Stimulated activated CD8-positive, alpha-beta memory T cell treated with anti-CD3 and anti-CD28 coated beads, Interleukin-7, amount 100 ng/mL, for 24 hours (primary cell): ENCODE measurements at places on chromosomes 1 and 21.
A peak's percentile ranks its signal among the peaks of the same experiment; 100 is the strongest.

GRCh38 chr1:59605184-59605583, 209.6 kb upstream of the HOOK1 start:
- DNase-seq, result no peak

GRCh38 chr1:212196355-212196754, 88.9 kb upstream of the PPP2R5A start:
- DNase-seq, result no peak

DNA sequence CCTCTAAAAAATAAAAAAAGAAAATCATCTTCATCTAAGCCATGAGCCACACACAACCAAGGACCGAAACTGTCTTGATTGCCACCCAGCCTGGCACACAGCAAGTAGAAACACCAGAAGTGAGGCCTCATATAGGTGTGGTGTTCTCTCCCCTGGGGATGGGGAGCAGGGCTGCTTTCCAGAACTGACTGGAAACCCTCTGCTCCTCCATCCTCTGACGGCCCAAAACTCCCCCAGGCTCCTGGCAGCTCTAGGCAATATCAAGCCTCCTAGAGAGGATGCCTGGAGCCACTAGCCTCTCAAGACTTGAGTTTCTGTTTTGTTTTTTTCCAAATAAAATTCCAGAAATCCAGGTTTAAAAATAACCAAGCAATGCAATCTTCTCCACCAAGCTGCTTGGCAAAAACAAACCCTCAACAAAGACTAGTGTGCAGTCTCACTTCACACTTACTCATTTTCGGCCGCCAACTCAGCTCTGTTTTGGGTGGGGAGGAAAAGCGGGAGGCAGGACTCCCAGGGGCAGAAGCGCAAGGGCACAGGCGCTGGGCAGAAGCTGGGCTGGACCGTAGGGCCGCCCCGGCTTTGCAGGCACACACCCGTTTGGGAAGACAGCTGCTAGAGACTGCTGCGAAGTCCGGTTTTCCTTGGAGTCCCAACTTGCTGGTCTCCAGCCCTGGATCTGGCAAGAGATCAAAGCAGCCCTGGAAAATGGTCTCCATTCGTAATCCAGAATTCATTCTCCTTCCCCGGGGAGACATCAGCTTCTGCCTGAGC, 78.2 kb upstream of the CAPZB start:
- DNase-seq, result no peak

- no peak for DNase-seq
These were observed 94.0 kb upstream of the KIF26B start for GRCh38 chr1:245060684-245061374.

- DNase-seq, result no peak
These were observed 27.2 kb downstream of the PTP4A2 start for GRCh38 chr1:31910933-31911332.

DNA sequence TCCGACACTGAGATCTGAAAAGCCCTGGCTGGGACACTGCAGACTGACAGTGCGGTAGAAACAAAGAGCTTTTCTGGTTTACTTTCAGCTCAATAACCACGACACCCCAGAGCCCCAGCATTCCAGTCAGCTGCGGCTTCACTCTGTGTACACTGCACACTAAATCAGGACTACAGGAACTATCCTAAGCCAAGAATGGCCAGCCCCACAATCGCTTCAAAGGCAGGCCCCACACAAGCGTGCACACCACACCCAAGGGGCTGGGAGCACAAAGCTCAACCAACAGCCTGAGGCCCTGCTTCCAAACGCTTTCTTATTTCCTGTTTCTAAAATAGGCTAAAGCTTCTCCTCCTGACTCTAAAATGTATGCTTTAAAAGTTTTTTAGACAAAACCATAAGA, 28.4 kb downstream of the URB1 start:
- no peak for DNase-seq

DNA sequence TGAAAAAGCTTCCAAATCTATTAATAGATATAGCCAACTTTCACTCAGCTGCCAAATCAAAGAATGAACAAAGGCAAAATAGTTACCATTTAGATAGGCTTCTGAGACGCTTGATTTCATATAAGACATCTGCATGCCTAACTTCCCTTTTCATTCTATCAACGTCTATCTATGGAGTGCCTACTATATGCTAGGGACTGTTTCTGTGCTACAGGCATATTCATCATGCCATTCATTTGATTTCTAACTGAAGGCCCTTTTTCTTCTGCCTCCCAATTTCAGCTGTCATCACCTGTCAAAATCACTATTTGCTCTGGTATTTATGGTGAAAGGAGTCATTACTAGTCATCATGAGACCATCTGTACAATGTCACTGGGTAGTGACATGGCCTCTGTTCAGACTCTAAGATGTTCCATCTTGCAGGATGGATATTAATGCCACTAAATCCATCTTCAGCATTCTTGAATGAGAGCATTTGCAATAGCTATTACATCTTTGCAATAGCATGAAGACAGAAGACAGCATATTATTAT, 4.3 kb upstream of the KRTAP13-1 start:
- no peak for DNase-seq

GRCh38 chr1:207902566-207902965, 8.4 kb downstream of the CD34 start:
- DNase-seq, result no peak

- DNase-seq, result no peak
These were observed 3.0 kb downstream of the FBLIM1 start for GRCh38 chr1:15761366-15762128.

DNA sequence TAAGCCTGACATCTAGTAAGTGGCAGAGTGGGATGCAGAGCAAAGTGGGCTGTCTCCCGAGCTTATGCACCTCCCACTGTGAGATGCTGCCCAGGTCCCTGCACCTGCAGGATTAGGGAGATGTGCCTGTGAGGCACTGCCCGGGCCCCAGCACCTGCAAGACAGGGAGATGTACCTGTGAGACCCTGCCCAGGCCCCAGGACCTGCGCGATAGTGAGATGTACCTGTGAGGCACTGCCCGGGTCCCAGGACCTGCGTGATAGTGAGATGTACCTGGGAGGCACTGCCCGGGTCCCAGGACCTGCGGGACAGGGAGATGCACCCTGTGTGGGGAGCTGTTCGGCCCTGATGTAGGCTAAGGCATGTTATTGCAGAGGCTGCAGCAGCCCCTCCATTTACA, 622.8 kb downstream of the PTPRU start:
- no peak for DNase-seq

DNA sequence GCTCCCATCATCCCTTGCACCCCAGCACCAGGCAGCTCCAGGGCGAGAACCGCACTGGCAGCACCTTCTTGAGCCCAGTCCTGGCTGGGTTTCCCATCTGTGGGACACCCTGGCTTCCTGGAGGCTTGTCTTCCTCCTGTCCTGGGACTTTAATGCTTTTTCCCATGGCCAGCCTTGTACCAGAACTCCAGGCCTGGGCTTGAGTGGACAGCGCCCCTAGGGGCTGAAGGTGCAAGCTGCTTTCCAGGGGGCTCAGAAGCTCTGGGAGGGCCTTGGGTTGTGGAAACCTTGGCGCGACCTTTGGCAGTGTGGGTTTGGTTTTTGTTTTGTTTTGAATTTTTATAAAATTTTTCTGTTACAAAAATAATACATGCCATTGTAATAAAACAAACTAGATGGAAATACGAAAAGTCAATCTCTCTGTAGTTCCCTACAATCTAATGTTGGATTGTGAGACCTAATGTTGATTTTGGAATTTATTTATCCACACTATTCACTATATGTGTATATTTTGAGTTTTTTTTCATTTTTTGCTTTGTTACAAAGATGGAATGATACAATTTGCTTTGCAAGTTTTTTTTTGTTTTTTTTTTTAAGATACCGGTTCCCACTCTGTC, 33.8 kb upstream of the RPL11 start:
- DNase-seq, result peak; percentile 10

GRCh38 chr1:57124170-57124569, 158.4 kb upstream of the C8B start:
- no peak for DNase-seq

- no peak for DNase-seq
These were observed 1512.0 kb upstream of the PRMT6 start for GRCh38 chr1:105544475-105544874.

DNA sequence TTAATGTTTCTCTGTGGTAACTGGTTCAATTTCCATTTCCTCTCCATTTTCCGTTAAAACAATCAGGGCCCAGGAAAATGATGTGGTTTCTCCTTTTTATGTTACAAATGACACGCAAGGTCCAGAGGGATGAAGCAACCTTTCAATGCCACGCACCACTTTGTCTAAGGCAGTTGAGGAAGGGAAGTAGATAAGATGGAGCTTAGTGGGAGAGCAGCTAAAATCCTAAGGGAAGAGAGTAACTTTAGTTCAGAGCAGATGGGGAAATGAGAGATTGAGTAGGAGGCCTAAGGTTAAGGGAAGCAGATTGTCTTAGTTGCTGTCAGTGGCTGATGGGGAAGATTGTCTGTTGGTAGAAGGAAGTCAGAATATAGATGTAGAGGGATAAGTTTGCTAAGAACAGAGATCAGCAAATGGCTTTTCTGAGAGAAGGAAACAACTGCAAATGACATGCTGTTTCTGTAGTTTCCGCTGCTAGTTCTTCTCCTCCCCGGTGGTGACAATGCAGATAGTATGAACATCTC, 660 bp downstream of the CD1C start:
- DNase-seq, result no peak

DNA sequence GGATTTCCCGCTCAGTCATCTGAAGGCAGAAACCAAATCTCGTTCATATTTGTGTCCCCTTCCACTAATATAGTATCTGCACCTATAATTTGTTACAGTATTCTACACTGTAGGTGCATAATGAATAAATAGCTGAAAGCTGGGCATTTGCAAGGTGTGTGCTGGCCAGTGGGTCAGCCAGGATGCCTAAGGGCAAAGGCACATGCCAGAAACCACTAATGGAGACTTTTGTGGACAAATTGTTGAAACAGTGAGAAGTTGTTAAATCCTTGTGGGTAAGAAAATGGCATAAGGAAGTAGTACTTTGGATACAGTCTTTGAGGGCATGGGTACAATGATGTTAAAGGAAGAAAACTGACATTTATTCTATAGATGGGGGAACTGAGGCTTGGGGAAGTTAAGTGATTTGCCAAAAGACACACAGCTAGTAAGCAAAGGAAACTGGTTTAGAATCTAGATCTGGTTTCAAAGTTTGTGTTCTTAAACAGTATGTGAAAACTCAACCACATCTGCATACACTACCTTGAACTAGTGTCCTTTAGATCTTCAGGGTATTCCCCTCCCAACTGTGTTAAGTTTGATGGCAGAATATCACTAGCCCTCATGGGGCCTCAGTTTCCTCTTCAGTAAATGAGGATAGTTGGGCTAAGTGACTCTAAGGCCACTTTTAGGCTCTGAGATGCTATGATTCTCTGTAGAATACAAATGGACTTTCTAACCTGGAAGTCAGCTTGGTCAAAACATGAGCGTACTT, 26.5 kb upstream of the LRRC8C start:
- DNase-seq, result no peak

DNA sequence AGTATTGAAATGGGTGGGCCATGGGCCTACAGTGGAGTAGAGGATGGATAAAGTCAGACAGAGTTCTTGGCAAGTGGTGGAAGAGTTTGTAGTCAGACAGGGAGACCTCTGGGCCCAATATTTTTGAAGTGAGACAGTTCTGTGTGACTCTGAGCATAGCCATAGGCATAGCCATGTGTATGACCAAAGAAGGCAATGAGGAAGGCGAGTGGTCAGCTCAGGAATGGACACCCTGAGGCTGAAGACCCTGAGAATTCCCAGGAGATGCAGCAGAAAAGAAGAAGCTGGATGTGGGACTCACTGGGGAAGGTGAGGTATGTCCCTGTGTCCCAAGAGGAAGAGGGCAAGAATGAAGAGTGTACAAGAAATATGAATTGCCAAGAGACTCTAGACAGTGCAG, 210.6 kb upstream of the IRF2BP2 start:
- no peak for DNase-seq

GRCh38 chr1:41768583-41768982, 150.1 kb downstream of the HIVEP3 start:
- DNase-seq, result no peak

DNA sequence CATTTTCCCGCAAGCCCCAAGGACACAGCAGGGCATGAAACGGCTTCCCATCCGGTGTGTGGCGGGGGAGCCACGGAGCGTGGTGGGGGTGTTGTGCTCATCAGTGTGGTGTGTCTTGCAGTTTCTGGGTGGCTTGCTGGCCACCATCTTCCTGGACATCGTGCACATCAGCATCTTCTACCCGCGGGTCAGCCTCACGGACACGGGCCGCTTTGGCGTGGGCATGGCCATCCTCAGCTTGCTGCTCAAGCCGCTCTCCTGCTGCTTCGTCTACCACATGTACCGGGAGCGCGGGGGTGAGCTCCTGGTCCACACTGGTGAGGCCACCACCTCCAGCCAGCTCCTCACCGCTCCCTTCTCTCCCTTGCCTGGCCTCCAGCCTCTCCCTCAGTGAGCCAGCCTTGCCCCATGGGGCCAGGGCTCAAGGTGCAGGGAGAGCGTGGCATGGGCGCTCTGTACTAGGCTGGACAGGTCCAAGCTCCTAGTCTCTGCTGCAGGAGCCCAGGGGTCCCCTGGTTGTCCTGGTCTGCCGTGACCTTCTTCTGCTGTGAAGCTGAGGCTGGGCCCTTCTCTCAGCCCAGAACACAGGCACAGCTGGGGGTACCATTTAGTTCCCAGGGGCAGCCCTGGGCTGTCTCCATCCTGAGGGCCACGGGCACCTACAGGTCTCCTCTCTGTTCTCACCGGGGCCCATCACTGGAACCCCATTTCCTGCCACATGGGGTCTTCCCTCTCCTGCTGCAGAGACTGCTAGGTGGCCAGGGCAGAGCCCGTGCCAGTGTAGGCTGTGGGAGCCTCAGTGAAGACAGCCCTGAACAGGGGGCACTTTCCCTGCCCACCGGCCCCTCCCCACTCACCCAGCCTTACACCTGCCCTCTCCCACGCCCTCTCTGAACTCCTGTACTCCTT, 12.6 kb downstream of the AGTRAP start:
- no peak for DNase-seq

DNA sequence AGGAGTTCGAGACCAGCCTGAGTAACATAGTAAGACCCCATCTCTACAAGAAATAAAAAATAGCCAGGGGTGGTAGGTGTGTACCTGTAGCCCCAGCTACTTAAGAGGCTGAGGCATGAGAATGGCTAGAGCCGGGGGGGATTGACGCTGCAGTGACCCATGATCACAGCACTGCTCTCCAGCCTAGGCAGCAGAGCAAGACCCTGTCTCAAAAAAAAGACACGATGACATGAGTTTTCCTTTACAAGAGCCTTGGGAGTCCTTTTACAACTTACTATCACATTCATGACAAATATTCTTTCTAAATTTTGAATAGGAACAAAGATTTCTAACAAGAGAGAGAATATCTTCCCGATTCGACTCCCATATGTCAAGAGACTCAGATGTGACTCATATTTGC, 3.3 kb upstream of the BRWD1 start:
- no peak for DNase-seq

GRCh38 chr1:94463765-94464330, 45.7 kb downstream of the ABCD3 start:
- DNase-seq, result no peak

DNA sequence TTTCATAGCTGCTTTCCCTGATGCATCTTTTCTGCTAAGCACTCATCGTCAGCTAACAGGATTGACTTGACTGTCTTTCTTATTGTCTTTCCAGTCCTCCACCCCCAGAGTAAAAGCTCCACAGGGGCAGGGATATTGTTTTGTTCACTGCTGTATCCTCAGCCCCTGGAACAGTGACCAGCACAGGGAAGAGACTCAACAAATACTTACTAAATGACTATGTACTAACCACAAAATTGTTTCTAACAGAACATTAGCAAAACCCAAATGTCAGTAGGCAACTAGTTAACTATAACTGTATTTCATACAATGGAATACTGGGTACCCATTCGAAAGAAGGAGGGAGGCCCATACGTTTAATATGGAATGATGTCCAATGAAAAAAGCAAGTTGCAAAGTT, 53.0 kb downstream of the BCAR3 start:
- DNase-seq, result no peak
